ENCODE measurements at places on chromosomes 6 and 20.

DNA sequence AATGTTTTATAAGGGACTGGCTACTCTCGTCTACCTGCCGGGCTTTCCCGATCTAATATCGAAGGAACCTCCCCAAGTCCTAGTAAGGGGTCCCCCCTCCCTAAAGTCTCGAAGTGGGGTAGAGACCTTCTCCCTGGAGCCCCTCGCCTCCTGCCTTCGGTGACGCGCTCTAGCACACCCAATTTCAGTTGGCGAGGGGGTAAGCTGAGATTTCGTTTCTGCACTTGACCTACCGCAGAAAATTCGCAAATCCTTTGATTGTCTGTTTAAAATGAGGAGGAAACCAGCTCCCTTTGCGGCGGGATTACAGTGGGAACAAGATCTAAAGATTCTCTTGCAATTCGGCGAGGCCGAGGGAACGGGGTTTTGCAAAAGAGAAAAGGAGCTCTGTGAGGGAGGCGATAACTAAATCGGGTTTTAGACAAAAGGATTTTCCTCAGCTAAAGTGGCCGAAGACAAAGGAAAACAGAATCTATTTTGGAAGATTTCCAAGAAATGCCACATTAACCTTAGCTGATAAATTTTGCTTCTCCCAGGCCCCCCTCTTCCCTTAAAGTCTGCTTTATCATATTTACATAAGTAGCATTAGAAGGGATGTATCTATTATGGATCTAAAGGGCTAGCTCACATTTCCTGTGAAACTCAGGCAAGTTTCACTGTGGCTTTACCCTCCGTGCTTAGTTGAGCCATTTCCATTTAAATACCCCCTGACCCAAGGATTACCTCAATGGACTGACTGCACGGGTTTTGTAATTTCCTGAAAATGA lies 8.4 kb downstream of the SIM1 start:
- no peak for DNase-seq

GRCh38 chr20:53832499-53832898 lies 237.9 kb downstream of the BCAS1 start:
- DNase-seq = no peak

- DNase-seq = no peak
Observed at GRCh38 chr6:148745926-148746325, 904 bp upstream of the UST start.

- DNase-seq = no peak
Observed at GRCh38 chr6:73719046-73719445, 23.0 kb downstream of the CD109 start.

GRCh38 chr20:53801609-53802370 lies 208.2 kb upstream of the ZNF217 start:
- DNase-seq = no peak

- DNase-seq = no peak
Observed at GRCh38 chr6:14721103-14721758, 524.6 kb upstream of the JARID2 start.

DNA sequence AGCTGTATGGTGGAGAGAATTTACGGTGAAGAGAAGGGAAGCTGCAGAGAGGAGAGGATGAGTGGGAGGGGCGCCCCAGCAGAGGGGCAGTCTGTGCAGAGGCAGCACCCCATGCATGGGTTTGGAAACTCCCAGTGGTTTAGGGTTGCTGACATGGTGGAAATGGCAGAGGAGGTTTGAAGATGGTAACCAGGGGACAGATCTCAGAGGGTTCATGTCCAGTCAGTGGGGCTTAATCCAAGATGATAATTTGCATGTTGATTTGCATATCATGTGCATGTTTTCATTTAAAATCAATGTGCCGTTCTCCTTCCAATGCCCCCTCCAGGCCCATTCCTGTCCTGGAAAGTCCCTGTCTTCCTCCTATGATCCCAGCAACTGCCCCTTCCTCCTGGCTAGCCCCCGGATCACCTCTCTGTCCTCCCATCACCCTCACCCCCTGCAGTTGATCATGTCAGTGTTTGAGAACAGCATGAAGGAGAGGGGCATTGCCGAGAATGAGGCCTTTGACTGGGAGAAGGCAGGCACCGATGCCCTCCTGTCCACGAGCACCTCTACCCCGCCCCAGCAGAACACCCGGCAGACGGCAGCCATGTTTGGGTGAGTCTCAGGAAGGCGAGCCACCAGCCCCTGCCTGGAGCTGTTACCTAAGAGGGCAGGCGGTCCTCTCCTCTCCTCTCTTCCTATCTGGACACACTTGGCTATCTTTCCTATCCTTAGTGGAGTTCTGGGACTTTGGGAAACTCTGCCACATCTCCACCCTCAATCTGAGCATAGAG lies 14.3 kb downstream of the TTBK1 start:
- no peak for DNase-seq

GRCh38 chr6:71502956-71503355 lies 214.3 kb downstream of the OGFRL1 start:
- DNase-seq = no peak

- no peak for DNase-seq
Observed at GRCh38 chr6:19830171-19830570, 7.0 kb upstream of the ID4 start.

DNA sequence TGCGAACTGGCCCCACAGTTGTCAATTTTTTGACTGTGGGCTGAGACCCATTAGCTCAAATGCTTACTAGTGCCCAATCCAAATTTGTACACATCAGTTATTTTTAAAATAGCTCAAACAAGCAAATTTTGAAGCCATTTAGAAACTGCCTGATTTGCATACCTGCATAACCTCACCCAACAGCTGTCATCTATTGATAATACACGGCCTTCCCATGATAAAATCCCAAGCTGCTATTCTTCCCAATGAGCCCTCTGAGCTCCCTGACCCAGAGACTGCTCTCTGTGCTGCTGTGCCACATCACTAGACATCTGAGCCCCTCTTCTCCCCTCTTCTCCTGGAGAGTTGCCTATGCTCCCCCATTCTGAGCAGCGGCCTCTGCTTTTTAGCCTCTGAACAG lies 140.5 kb upstream of the EEF1E1 start:
- DNase-seq = no peak

DNA sequence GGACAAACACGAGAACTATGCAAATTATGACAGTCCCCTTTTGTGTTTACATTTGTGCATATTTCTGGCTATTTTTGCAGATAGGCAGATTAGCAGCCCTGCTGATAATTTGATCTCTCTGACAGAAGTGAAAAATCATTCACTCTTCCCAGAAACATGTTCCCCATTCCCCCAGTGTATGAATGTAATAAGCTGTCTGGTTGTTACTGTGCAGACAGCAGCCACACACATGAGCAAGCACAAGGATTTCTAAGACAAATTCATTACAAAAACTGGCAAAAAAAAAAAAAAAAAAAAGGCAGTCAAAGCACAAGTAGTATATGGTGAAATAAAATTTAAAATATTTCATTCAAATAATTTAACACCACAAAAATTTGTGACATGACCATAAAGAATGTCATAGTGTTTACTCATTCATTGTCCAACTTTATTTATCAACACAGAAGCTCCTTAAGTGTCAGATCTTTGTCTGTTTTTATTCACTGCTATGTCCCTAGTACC lies 95.5 kb upstream of the VGLL2 start:
- DNase-seq = no peak

- DNase-seq = no peak
Observed at GRCh38 chr20:32111156-32111686, 1.7 kb downstream of the TM9SF4 start.

DNA sequence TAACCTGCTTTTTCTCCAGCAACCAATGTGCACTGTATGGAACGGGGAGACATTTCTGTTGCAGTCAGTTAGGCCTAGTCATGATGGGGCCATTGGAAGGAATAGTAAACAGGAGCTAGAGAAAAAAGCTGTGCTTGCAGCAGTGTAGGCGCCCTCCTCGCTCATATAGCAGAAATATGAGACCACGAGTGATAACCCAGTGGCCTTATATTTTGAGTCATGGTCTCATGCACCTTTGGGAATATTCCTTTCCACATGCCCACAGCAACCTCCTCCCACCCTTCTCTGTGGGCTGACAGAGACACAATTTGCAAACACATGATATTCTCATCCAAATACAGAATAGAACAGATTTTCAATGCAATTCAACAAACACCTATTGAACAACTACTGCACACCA lies 248.9 kb upstream of the CITED2 start:
- no peak for DNase-seq

- DNase-seq = no peak
Observed at GRCh38 chr6:124694139-124694705, 268.0 kb upstream of the RNF217 start.

DNA sequence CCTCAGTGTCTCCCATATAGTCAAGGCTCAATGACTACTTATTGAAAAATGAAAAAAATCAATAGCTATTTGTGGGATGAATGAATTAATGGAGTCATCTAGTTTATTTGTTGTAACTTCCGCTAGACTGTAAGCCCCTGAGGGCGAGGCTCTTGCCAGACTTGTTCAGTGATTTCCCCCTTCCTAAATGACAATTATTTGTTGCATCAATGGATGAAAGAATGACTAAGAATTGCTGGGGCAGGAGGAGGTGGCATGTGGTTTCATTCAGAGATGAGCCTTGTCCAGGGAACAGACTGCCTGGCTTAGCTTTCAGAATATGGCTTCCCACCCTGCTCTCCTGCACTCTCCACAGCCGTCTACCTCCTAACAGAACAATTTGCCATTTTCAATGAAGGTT lies 1.1 kb upstream of the PRELID3B start:
- no peak for DNase-seq

- DNase-seq = no peak
Observed at GRCh38 chr6:30893001-30893591, 8.8 kb downstream of the DDR1 start.

- no peak for DNase-seq
Observed at GRCh38 chr6:126437205-126437604, 97.3 kb downstream of the CENPW start.

GRCh38 chr6:119075200-119075981 lies 3.1 kb downstream of the FAM184A start:
- DNase-seq = no peak

DNA sequence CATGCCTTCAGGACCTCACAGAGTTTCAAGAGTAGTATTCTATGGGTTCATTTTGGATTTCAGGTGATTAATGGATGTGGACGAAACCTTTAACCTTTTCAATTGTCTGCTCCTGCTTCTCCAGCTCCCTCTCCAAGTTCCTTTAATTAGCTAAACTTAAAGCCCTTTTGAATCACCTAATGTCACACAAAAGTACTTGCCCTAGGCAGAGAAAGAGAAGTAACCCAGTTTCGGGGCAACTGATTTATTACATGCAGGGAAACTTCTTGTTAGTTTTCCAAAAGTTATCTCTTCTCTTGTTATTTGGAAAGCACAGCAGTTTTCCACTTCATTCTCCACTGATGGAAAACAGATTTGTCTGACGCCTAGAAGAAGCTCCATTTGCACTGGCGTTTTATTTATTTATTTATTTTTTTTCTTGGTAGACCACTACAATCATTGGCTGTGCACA lies 407.7 kb upstream of the JARID2 start:
- DNase-seq = no peak

DNA sequence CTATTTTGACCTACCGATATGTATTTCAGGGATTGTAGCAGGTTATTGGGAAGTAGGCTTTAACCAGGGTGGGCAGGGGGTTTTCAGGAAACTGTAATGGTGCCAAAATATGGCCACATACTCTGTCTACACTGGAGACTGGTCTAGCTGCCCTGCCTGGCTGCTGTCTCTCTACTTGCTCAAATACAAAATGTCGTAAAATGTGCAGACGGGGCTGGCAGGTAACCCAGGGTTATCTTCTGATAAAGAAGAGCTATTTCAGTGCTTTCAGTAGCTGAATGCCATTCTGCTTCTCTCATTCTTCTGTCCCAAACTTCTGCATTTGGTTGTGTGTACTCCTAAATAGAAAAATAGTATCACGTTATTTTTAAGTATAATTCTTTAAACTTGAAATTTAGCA lies 616.2 kb downstream of the EPM2A start:
- DNase-seq = no peak

GRCh38 chr20:23145281-23145700 lies 59.2 kb upstream of the CD93 start:
- no peak for DNase-seq

GRCh38 chr6:3287308-3287707 lies 28.6 kb downstream of the PSMG4 start:
- DNase-seq = no peak

DNA sequence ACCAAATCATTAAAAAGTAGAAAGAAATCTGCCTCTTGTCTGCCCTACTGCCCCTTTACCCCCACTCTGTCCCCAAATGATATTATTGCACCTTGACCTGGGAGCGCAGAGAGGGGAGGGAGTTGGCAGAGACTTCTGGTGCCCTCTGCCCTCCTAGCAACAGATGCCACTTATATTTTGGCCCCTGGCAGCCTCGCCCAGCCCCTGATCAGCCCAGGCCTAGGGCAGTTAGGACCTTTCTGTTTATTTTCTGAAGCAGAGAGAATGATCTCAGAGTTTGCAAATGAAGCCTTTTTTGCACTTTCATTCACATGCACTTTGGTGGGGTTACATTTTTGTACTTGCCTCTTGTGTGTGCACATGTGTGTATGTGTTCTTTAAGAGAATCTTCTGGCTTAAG lies 8.4 kb upstream of the SGK2 start:
- no peak for DNase-seq

DNA sequence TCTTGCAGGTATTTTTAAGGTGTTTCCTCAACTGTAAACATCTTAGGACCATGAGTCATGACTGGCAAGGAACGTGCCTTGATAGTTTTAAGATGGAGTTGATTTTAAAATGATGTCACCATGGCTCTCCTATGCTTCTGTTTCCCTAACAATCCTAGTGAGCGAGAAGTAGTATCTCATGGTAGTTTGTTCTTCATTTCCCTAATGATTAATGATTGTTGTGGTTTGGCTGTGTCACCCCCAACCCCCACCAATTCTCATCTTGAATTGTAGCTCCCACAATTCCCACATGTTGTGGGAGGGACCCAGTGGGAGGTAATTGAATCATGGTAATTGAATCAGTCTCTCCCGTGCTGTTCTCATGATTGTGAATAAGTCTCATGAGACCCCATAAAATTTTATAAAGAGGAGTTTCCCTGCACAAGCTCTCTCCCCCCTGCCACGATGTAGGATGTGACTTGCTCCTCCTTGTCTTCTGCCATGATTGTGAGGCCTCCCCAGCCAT lies 16.8 kb upstream of the BNIP5 start:
- DNase-seq = no peak

DNA sequence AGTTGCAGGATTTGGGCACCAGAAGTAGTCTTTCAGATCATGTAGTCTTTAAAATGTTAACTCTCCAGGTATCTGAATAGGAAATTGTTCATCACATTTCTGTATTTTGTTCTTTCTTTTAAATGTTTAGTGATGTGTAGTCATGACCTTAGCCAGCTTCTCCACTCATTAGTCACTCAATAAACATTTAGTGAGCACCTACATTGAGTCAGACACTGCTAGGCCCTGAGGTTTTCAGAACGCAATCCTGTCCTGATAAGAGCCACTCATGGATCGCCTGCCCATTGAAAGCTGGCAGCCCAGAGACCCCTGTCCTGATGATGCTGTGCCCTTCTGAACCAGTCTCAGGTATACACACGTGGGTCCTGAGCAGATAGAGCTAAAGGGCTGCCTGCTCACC lies 163.4 kb upstream of the HEY2 start:
- no peak for DNase-seq

- no peak for DNase-seq
Observed at GRCh38 chr6:4162370-4162769, 27.0 kb upstream of the ECI2 start.

GRCh38 chr6:169785566-169785965 lies 34.1 kb downstream of the ERMARD start:
- no peak for DNase-seq

All from stimulated activated CD4-positive, alpha-beta T cell treated with anti-CD3 and anti-CD28 coated beads, Interleukin-2, amount 100 ng/mL, for 48 hours (primary cell).